ENCODE measurements at places on chromosomes 4 and X. TPM values are rescaled to one million over a fixed set of nuclear protein-coding genes. Genes with fewer than 3 reads are reported as not detected.

PRRG1 gene
- 9.3 TPM for total RNA-seq

GABRQ gene
- total RNA-seq: not detected

FABP2 gene
- total RNA-seq: not detected

IL3RA gene
- total RNA-seq: 5.6 TPM

AMOT gene
- total RNA-seq: 12.9 TPM

LRRC66 gene
- 0.71 TPM for total RNA-seq

EMCN gene
- total RNA-seq: 39.4 TPM

DUX4 gene
- not detected for total RNA-seq

UGT2A1 gene
- total RNA-seq: not detected

DSPP gene
- not detected for total RNA-seq

HTN1 gene
- total RNA-seq: not detected

GPC4 gene
- 17.3 TPM for total RNA-seq

TCEANC gene
- 3.8 TPM for total RNA-seq

TCEAL2 gene
- 10.1 TPM for total RNA-seq

GNRHR gene
- total RNA-seq: not detected

SPOCK3 gene
- not detected for total RNA-seq

SCLT1 gene
- 18.0 TPM for total RNA-seq

ADAMTS3 gene
- total RNA-seq: 6.2 TPM

MID1 gene
- total RNA-seq: 22.2 TPM

ADH7 gene
- total RNA-seq: not detected

SORCS2 gene
- total RNA-seq: 5.0 TPM

MORC4 gene
- total RNA-seq: 19.8 TPM

UGT2B10 gene
- total RNA-seq: not detected

SASH3 gene
- total RNA-seq: 18.5 TPM

FTSJ1 gene
- total RNA-seq: 30.3 TPM

EXOC1L gene
- not detected for total RNA-seq

NPNT gene
- total RNA-seq: 152 TPM

TMEM185A gene
- total RNA-seq: 20.8 TPM

ZXDA gene
- total RNA-seq: 5.0 TPM

AKAP14 gene
- total RNA-seq: not detected
